Panc1 (cell line): ENCODE measurements at places on chromosomes 2 and 18. TPM values are rescaled to one million over a fixed set of nuclear protein-coding genes. Genes with fewer than 3 reads are reported as not detected.

The PTGR3 gene
- total RNA-seq: 45.0 TPM

The PGAP1 gene
- 15.7 TPM for total RNA-seq

The CCDC74B gene
- total RNA-seq: 9.8 TPM

The POTEC gene
- total RNA-seq: not detected

The REG1B gene
- 2.0 TPM for total RNA-seq

The NOSTRIN gene
- total RNA-seq: not detected

The MERTK gene
- total RNA-seq: 14.5 TPM
